Ovary (tissue), 10 donors: ENCODE measurements at places on chromosomes 5 and 9.

DNA sequence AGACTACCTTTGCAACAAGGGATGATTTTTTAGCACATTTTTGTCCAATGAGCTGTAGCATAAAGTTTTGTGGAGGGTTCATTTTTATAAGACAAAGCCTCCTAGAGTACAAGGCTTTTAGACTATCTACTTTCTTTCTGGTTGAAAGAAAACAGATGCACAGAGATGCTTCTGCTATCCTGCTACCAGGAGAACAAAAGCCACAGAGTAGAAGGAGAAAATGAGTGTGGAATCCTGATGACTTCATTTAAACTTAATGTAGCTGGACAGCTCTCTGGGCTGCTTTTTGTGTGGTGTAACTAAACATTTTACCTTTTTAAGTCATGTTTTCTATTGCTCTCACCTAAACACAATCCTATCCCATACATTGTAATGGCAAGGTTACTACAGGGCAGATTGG lies 1009.4 kb downstream of the TLE1 start:
- no peak for DNase-seq

GRCh38 chr9:16211946-16212345 lies 658.5 kb downstream of the BNC2 start:
- DNase-seq, result peak; percentile 59

GRCh38 chr5:145237843-145238242 lies 597.3 kb downstream of the PRELID2 start:
- DNase-seq, result no peak

GRCh38 chr9:86754581-86755560 lies 192.4 kb downstream of the GAS1 start:
- no peak for DNase-seq
